Activated naive CD8-positive, alpha-beta T cell treated with anti-CD3 and anti-CD28 coated beads, Interleukin-2, amount 50 U/mL, for 16 hours (primary cell): ENCODE measurements at places on chromosomes 13 and 19.

DNA sequence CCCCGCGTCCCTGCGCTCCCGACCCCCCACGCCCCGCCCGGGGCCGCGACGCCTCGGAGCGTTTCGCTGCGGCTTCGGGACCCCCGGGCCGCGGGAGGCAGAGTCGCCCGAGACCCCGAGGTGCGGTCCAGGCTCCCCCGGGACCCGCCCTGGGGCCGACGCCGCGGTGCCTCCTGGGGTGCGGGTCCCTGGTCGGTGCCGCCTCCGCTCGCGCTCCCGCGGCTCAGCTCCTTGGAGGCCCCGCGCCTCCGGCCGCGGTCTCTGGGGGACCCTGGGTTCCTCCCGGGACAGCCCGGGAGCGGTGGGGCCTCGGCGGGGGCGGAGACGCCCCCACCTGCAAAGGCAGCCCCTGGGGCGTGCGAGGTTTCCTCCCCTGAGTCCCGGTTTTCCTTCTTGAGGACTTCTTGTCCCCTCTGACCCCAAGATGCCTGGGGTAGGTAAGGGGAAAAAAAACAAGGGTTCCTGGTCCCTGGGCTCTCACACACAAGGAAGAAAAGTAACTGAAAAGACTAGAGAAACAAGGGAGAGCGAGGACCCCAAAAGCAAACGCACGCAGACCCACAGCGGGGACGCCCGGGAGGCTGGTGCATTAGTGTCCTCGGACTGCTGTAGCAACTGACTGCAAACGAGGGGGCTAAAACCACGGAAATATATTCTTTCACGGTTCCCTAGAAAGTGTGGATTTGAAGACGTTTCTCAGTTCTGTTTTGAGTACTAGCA lies 740 bp downstream of the ZNF555 start:
- DNase-seq, result no peak

GRCh38 chr19:6610934-6611852 lies 20.2 kb upstream of the CD70 start:
- DNase-seq, result no peak

DNA sequence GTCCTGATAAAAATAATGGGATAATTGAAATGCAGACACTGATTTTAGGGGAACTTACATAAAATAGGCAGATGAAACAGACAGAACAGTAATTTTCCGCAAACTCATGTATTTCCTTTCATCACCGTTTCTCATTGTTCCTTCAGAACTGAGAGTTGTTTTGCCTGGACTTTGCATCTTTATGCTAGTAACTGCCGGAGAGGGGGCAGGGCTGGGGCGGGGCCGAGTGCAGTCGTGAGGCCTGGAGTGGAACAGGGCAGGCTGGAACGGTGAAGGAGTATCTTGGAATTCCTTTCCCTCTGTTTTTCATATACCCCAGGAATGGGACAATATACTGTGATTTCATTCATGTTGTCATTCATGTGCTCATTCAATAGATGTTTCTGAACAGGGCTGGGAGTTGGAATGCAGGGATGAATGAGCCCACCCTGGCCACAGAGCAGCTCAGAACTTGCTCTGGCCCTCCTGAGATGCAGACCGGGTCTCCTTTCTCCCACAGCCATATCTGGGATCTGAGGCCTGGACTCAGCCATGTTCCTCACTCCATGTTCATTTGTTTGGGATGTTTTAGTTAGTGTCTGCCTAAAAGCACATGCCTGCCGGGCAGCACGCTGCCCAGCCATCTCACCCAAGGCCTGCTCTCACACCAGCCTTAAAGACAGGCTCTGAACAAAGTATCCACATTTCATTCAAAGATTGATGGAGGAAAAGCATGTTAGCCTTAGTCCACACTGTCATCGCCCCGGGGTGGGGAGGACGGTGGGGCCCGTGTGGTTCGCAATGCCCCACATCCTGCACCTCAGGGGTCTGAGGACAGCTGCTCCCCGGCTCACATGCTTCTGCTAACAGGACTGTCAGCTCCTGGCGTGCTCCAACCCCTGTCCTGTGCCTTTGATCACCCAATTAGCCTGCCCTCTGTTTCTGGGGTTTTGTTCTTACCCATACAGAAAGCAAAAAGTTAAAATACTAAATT lies 92.9 kb downstream of the SOX1 start:
- DNase-seq, result no peak

GRCh38 chr13:32883474-32883873 lies 132.7 kb upstream of the KL start:
- DNase-seq, result no peak

- no peak for DNase-seq
Observed at GRCh38 chr13:79108914-79109643, 297.0 kb downstream of the RBM26 start.

DNA sequence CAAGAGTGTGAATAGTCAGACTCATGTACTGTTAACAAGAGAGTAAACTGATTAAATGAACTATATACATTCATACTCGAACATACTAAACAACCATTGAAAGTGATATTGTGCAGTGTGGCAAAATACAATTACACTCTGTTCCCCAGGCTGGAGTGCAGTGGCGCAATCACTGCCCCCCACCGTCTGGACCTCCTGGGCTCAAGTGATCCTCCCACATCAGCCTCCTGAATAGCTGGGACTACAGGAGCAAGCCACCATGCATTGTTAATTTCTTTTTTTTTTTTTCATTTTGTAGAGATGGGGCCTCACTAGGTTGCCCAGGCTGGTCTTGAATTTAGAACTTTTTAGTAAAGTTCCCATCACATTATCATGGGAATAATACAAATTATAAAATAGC lies 77.3 kb upstream of the LSM14A start:
- DNase-seq, result no peak

- DNase-seq, result no peak
Observed at GRCh38 chr13:48804821-48805601, 151.3 kb downstream of the CYSLTR2 start.
